NCI-H510A treated with DMSO at 0.1 percent for 48 hours (cell line): ENCODE measurements at places on chromosomes 3 and 15.
A peak's percentile ranks its signal among the peaks of the same experiment; 100 is the strongest.

GRCh38 chr15:92140796-92141195 is 252.9 kb upstream of the ST8SIA2 start:
- DNase-seq: no peak

GRCh38 chr3:193237030-193237429 is 4.0 kb upstream of the PLAAT1 start:
- DNase-seq: no peak

DNA sequence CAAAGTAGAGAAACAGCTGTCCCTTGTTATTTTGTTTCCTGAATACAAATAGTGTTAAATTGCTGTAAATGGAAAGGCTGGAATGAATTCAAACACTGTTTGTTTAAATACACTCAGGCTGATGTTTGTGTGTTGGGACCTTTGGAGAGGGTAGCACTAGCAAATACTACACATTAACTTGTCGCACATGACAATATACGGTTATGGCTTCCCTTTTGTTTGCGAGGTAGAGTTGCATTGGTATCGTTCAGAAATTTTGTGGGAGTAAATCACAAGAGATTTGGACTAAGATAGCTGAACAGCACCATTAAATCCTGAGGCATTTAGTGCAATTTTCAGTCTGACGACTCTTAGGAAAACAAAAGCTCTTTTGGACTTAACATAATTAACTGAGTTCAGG is 213.0 kb upstream of the ROBO2 start:
- no peak for DNase-seq

DNA sequence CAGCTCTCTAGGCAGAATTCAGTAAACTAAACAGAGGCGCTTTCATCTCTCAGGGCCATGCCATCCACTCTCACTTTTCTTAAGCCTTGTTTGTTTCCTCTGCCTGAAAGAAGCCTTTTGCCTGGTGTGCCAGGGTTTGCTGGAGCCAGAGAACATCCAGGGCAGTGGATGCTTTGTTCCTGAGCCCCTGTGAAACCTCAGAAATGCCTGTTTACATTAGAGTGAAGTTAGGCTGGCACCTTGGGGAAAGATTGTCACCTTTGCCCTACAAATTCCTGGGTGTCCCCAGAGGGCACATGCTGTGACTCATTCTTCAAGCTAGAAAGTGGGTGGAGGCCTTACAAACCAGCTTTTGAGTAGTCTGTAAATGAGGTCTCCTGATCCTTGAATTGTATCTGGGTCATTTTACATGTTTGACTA is 10.7 kb upstream of the TRAK1 start:
- no peak for DNase-seq

DNA sequence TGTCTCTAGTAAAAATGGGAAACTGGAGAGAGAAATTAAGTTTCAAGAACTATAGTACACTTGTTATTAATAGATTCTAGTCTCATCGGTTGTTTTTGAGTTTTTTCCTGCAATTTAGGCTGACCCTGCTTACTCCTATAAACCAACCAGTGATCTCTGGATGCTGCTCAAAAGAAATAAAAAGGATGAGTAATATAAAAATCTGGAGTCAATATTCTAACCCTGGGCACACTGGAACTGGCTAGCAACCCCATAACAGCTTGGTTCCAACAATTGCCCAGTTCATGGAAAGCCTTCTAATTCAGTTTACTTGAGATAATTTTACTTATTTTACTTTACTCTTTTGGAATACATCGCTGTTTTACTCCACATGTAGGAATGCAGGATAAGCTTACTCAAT is 211.6 kb downstream of the GBE1 start:
- DNase-seq: no peak

DNA sequence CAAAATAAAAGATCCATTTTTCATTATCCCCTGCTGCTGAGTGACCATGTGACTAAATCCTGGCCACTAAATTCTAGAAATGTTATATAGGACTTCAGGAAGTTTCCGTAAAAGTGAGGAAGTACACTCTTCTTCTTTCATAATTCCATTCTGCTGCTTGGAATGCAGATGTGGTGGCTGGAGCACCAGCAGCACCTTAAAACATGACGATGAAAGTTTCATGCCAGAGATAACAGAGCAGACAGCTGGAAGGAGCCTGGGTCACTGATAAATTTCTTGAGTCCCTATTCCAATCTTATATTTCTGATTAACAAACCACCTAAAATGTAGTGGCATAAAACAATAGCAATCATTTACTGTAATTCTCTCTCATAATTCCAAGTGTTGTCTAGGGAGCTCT is 238.7 kb downstream of the TBL1XR1 start:
- DNase-seq: no peak

DNA sequence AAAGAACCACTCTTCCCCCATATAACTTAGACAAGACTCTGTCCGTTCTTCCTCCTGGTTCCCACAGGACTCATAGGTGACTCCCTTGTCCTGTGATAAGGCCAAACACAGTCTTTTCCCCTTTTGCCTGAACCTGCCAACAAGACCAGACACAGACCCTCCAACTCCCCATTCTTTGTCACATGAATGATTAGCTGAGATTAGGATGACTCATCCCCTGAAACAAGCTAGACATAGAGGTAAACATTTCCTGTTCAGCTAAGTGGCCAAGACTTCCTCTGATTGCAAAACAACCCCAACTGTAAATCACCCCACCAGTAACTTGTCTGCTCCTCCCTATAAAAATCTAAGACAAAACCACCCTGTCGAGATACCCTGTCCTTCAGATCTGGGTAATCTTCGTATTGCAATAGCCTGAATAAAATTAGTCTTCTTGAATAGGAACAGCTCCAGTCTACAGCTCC is 11.4 kb upstream of the HTR3E start:
- peak; percentile 20 for DNase-seq

DNA sequence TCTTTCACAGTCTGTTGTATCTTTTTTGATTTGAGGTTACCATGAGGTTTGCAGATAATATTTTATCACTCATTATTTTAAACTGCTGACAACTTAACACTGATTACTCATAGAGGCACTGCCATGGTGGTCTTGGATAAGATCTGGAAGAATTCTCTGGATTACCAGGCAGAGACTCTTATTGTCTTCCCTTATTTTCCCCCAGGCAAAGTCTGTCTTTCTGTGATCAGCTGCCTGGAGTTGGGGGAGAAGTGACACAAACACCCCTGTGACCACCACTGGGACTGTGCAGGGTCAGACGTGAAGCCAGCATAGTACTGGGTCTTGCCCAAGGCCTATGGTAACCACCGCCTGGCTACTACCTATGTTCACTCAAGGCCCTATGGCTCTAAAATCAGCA is 4.7 kb downstream of the PATL2 start:
- no peak for DNase-seq

DNA sequence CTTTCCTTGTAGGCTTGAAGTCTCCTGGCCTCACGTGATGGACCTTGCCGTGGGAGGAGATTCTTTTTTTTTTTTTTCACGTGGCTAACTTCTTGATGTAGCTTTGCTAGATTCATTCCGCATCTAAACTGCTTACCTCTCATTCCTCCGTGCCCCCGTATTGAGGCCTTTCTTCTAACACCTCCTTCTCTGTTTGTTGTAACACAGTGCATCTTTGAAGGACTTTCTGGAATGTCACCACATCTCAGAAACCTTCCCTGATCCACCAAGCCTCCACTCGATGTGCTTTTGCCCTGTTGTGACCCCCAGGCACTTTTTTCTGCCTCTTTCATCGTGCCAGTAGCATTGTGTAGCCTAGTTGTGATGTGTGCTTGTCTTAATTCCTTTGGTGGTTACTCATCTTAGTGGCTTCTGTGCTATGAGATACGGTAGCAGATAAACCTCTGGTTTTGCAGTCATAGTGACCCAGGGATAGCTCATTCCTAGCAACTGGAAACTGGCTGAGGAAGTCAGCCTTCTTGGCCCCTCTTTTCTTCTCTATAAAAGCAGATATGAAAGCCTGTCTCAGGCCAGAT is 1.6 kb upstream of the BNC1 start:
- DNase-seq: no peak

DNA sequence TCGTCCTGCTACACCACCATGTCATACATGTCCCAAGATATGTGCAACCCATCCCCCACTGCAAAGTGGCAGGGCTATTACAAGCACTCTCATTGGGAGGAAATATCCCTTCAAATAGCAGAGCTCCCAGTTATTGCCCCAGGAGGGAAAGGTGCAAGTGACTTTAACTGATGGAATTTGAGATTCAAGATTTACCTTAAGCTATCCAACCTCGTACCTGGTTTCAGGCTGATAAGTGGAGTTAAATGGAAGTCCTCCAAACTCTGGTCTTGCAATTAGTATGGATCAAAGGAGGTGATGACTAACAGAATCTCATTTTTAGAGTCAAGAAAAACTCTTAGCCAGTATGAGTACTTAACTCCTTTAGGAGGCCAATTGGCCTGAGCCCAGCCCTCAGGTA is 2.1 kb downstream of the SLCO2A1 start:
- no peak for DNase-seq

- no peak for DNase-seq
Measured at GRCh38 chr3:12886106-12886679, 44.8 kb upstream of the RPL32 start.

DNA sequence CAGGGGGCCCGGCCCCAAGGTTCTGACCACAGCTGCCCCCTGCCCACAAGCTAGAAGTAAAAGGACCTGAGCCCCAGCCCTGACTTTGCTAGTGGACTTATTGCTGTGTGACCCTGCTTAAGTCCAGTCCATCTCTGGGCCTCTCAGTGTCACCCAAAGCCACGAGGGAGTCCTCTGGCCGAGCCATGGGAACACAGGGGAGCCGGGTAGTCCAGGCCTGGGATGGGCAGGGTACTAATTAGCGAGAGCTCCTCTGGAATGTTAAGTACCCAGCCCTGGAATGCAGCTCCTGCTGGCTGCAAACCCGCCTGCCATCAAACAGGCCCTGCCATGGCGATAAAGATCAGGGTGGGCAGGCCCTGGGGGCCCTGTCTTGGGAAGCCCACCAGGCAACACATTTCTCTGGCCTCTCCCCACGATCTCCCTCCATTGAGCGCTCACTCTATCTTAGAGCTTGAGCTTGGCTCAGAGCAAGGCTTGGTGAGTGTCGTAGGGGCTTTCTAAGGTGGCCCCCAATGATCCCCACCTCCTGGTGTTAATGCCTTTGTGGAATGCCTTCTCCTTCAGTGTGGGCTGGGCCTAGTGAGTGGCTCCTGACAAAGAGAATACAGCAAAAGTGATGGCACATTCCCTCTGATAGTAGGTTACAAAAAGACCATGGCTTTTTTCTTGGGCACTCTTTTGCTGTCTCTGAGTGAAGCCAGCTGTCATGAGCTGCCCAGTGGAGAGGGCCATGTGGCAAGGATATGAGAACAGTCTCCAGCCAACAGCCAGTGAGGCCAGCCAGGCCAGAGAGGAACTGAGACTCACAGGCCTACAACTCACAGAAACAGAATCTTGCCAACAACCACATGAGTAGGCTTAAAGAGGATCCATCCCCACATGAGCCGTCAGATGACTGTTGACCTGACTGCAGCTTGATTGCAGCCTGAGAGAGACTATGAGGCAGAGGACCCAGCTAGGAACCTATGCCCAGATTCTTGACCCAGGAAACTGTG is 133.1 kb downstream of the SMAD6 start:
- no peak for DNase-seq

- no peak for DNase-seq
Measured at GRCh38 chr3:194756791-194757325, 71.2 kb downstream of the FAM43A start.

DNA sequence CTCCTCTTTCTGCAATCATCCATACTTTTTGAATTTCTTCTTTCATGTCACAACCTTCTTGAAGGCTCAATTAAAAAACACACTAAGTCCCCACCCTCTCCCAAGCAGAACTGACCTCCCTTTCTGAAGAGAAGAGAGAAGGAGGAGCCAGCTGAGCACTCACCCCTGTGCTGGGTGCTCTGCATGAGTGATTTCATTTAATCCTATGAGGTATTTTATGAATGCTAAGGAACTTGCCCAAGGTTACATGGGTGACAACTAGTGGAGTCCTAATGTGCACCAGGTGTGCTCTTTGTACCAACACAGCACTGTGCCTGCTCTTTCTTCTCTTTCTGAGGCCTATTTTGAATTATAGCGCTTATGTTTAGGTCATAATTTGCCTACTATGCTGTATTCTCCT is 135.6 kb downstream of the DUT start:
- no peak for DNase-seq

DNA sequence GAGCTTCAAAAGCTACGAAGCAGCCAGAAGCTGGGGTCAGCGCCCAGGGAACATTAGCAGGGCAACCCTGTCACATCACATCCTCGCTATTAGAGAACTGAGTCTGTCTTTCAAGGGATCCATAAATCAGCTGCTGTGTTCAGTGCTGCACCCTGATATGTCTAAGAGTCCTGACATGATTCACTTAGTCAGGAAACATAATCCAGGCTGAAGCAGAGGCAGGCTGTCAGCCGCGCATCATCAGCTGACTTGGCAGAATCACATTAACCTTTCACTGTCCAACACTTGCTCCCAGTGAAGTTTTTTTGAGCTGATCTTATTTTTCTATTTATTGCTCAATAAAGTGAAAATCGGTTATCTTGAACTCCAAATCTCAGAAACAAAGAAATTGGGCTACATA is 23.5 kb downstream of the MYH15 start:
- peak; percentile 5 for DNase-seq

DNA sequence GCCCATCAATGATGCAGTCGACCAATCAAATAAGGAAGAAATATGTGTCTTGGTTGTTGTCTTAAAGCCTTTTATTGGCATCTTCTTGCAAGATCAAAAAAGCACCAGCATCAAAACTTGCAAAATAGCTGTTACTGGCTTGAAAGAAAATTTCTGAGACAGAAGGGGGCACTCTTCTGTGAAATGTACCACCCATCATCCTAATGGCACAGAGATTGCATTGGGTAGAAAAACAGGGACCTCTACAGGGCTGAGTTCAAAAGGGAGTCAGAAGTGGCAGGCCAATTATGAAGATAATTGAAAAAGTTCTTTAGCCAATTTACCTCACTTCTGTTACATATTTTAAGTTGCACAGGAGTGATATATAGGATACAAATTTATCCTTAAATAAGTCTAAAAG is 122.3 kb upstream of the GPR149 start:
- no peak for DNase-seq

- no peak for DNase-seq
Measured at GRCh38 chr3:30644615-30645014, 38.2 kb downstream of the TGFBR2 start.

GRCh38 chr3:17747174-17747889 is 4.9 kb upstream of the TBC1D5 start:
- no peak for DNase-seq

DNA sequence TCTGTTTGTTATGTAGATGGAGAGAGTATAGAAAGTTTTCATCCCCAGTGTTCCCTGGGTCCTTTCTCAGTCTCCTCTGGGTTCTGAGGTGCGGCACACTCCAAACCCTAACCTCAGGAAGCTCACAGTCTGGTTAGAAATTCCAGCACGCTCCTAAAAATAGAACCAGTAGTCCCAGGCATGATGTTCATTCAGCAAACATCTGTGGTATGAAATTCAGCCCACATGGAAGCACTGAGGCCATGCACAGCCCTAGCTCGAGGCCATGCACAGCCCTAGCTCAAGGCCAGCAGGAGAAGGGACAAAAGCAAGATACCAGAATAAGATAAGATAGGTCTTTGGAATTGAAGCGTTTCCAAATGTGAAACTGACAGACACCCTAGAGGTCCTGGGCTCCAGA is 82.3 kb upstream of the OXTR start:
- DNase-seq: no peak
